ENCODE measurements at places on chromosomes 5 and 9.

GRCh38 chr5:60453186-60453976 lies 246.6 kb downstream of the DEPDC1B start:
- no peak for DNase-seq

- DNase-seq = no peak
These were observed 1.9 kb downstream of the IRX2 start for GRCh38 chr5:2749514-2750025.

DNA sequence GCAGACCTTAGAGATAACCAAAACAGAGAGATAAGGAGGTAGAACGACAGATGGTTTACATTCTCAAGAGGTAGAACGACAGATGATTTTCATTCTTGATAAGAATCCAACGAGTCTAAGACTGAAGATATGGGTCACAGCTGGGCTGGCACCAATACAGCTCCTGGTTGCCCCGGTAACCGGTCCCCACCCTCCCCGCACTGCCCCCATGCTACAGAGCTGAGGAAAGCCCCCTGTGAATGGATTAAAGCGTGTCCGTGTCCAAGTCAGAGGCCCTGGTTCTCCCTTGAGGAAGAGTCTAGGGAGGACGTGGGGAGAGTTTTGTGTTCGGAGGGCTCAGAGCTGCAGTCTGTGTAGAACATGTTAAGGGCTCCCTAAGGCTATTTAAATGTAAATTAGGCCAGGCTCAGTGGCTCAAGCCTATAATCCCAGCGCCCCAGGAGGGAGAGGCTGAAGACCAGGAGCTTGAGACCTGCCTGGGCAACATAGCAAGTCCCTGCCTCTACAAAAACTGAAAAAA lies 8.1 kb downstream of the IDNK start:
- DNase-seq = no peak

GRCh38 chr9:61674465-61674864 lies 484.6 kb downstream of the SPATA31A7 start:
- DNase-seq = no peak

DNA sequence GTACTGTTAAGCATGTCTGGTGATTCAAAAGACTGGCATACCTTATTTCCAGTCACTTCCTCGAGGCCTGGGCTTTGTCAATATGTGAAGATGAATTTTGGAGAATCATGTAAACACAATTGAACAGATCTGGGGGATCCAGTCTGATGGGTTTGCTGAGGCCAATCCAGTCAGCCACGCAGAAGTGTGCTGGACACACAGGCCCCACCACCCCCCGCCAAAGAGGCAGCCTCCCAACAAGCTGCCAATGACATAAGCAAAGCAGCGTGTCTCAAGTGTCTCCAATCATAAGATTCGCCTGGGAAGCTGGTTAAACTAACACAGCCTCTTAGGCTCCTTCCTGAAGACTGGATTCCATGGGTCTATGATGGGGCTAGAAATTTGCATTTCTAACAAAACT lies 192.9 kb upstream of the KLF9 start:
- DNase-seq = no peak

DNA sequence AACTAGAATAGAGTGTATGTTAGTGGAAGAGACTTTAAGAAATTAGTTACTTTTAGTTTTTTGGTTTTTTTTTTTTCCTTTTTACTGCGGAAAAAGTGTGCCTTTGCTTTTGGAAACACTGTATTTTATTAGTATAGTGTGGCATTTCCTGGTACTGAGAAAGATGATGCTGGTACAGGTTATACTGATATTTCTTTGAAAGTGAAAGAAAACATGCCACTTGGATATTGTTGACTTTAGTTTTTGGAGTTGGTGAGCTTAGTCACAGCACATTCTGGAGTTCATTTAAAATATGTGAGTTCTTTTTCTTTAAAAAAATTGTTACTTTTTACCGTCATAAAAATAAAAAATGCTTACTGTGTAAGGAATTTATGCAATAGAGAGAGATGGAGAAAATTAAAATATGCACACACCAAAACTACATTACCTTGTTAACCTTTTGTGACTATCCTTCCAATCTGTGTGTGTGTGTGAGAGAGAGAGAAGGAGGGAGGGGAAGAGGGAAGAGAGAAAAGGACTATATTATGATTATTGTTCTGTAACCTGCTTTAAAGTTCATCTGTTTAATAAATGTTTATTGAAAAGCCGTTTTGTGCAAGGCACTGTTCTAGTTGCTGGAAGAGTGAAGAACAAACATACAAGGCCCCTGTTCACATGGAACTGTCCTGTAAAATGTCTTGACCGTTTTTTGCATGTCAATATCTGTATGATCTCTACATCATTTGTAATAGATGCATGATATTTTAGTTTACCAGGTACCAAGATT lies 1.9 kb downstream of the UGCG start:
- peak; percentile 65 for DNase-seq

GRCh38 chr5:57307516-57307915 lies 133.7 kb downstream of the GPBP1 start:
- no peak for DNase-seq

DNA sequence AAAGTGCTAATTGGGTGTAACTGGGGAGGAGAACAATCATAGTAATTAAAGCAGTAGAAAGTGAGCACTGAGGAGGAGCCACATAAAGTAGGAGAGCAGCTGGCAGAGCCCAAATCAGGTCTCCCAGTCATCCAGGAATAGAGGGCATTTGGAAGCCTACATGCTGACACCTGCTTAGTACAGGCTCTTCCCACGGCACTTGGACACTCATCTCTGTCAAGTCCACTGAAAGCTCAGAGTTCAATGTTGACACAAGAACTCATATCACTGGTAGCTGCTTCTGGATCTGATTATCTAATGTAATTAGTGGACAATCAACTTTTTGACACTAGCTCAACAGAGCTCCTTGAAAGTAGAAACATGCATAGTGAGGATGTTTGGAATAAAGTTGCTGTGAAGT lies 45.9 kb upstream of the PCSK1 start:
- DNase-seq = no peak

DNA sequence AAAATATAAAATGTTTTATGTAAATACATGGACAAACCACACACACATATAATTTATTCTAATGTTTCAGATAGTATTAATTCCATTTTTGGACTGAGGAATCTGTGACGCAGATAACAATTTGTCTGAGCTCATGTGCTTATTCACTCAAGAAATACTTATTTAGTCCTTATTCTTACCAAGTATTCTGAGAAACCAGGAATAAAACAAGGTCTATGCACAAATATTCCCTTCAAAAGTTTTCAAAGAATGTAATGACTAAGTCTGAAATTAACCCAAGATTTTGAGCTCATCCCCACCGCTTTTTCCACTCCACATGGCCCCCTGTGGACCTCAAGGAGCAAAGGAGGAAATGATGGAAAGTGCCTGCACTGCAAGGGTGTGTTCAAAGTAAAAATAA lies 1022.3 kb downstream of the EFNA5 start:
- no peak for DNase-seq

DNA sequence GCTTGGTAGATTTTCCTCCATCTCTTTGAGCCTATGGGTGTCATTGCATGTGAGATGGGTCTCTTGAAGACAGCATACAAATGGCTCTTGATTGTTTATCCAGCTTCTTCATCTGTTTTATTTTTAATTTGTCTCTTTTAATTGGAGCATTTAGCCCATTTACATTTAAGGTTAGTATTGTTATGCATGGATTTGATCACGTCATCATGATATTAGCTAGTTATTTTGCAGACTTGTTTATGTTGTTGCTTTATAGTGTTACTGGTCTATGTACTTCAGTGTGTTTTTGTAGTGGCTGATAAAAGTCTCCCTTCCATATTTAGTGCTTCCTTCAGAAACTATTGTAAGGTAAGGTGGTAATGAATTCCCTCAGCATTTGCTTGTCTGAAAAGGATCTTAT lies 78.6 kb upstream of the RGMB start:
- no peak for DNase-seq

GRCh38 chr5:65213921-65214525 lies 267.7 kb downstream of the ADAMTS6 start:
- DNase-seq = peak; percentile 71

GRCh38 chr5:33679791-33680190 lies 212.0 kb downstream of the ADAMTS12 start:
- DNase-seq = no peak

- no peak for DNase-seq
These were observed 149.9 kb downstream of the FAM114A2 start for GRCh38 chr5:153888781-153889180.

- no peak for DNase-seq
These were observed 74.0 kb downstream of the COL27A1 start for GRCh38 chr9:114229295-114229694.

Measured in SW 1271 (cell line).